Activated CD4-positive, alpha-beta T cell treated with anti-CD3 and anti-CD28 coated beads, Interleukin-10, Interleukin-2, amounts not matched to agents 100 ng/mL and 50 ng/mL, durations not matched to agents 16 hours and 8 hours (primary cell): ENCODE measurements at places on chromosomes 6 and 20.

- no peak for DNase-seq
Observed at GRCh38 chr6:149139782-149140136, 177.8 kb upstream of the TAB2 start.

DNA sequence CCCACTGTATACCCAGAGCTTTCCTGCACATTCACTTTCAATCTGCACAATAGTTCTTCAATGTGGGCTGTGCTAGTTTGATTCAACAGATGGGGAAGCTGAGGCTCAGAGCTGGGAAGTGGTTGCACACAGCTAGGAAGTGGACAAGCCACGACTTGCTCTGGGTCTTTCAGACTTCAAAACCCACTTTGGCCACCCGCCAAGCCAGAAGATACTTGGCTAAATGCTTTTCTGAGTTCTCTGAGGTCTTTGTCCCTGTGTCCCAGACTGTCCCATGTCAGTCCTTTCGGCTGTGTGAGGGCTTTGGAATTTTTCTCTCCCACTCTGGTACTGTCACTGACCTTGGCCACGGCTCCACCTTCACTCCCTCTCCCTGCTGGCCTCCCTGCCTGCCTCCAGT is 10.6 kb downstream of the PDYN start:
- no peak for DNase-seq

DNA sequence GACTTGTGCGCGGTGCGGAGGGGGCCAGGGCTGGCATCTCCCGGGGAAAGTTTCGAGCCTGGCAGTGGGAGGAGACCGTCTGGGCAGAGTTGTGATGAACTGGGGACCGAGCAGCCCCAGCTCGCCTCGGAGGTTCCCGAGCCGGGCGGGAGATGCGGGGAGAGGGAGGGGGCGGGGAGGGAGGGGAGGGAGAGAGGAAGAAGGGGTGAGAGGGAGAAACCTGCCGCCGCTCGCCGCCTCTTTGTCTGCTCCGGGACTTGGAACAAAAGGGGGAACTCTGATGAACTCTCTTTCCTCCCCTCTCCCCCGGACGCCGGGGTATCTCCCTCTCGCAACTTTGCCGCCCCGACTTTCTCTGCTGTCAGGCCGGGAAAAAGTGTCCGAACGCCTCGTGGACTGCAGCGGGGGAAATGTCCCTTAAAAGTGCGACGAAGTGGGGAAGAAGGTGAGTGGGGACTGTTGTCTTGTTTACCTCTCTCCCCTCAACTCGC is 72.7 kb downstream of the SOX4 start:
- no peak for DNase-seq

DNA sequence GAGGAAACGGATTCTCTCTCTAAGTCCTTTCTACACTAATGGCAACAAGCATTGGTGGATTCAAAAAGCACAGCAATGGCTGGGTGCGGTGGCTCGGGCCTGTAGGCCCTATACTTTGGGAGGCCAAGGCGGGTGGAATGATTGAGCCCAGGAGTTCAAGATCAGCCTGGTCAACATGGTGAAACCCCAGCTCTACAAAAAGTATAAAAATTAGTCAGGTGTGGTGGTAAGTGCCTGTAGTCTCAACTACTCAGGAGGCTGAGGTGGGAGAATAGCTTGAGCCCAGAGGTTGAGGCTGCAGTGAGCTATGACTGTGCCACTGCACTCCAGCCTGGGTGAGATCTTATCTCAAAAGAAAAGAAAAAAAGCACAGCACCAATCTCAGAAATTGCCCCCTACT is 19.3 kb downstream of the PAQR8 start:
- DNase-seq, result peak; percentile 65
